ENCODE measurements at places on chromosomes 7 and 10. TPM values are rescaled to one million over a fixed set of nuclear protein-coding genes. Genes with fewer than 3 reads are reported as not detected.

- DNase-seq = no peak
- no peaks in the 10 kb centered on the region for H3K36me3 ChIP-seq
- H3K4me1 ChIP-seq = no peaks in the 10 kb centered on the region
- H3K27ac ChIP-seq = no peak overlapping the region
- H3K27me3 ChIP-seq = no peaks in the 10 kb centered on the region
- no peak overlapping the region for H3K4me3 ChIP-seq
These were observed 895 bp upstream of the ZNF804B start for GRCh38 chr7:88758381-88759229.

- peaks cover 36% of the 10 kb centered on the region for H3K4me1 ChIP-seq
- no peaks in the 10 kb centered on the region for H3K27me3 ChIP-seq
- H3K36me3 ChIP-seq = peaks cover 8% of the 10 kb centered on the region
These were observed 1.5 kb downstream of the CDK13 start for GRCh38 chr7:39951226-39952194.

The THSD7A gene
- not detected for polyA plus RNA-seq

The WDR11 gene
- 12.6 TPM for polyA plus RNA-seq

Data from naive thymus-derived CD4-positive, alpha-beta T cell (primary cell).